ENCODE measurements at places on chromosomes 11 and 22.

DNA sequence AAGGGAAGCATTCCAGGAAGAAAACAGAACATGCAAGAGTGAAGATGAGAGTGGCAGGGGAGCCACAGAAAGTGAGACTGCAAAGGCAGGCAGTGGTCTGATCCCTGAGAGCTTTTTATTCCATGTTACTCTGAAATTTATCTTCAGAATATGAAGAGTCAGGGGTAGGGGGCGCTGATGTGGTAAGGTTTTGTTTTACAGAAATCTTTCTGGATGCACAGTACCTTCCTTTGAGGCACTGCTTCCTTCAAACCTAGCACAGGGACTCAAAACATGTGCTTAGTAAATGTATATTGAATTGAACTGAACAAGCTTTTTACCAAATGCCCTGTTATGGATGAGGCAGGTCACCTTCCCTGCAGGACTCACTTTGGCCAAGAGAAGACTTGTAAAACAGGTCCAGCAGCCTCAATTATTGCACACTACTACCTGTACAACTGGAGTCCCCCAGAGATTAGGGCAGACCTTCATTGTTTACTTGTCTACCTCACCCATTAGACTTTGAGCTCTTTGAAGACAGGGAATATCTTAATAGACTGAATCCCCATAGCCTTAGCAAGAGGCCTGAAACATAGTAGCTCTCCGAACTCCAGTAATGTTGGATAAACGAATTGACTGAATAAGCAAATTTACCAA is 2.2 kb downstream of the PAK1 start:
- DNase-seq, result no peak

- no peak for DNase-seq
Observed at GRCh38 chr11:107847184-107847583, 11.4 kb downstream of the SLC35F2 start.

- no peak for DNase-seq
Observed at GRCh38 chr22:40396882-40397281, 26.5 kb downstream of the SGSM3 start.

DNA sequence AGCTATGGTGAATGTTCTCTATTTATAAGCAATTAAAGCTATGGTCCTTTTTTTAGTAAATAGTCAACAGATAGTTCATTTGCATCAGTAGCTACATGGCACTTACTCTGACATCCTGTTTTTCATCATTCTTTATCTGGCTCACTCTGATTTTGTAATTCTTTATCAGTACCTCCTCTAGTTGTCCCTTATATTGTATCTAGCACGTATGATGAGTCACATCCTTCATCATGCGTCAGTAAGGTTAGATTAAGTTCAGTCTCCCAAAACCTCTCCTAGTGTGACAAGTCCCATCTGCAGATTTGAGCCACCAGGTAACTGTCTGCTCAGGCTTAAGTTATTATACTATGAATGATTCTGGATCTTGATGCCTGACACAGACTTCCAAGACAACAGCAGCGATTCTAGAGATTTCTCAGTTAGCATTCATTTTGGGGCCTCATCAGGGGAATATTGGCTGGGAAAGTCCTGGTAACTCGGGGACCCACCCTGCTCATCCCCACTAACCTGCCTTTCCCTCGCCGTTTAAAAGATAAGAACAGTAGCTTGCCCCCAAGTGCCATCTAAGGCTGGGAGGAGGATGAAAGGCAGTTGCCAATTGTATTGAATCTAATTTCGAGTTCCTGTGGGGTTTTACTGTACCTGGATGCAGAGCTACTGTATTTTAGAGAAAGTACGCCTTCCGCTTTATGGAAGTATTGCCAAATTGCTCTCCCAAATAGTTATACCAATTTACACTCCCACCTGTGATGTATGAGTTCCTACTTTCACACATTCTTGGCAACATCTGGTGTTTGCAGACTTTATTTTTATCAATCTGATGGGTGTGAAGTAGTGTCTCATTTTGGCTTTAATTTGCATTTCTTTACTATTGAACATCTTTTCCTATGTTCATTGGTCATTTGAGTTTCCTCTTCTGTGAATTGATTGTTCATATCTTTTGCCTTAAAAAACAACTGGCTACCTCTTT is 55.9 kb downstream of the ZC3H12C start:
- DNase-seq, result no peak

DNA sequence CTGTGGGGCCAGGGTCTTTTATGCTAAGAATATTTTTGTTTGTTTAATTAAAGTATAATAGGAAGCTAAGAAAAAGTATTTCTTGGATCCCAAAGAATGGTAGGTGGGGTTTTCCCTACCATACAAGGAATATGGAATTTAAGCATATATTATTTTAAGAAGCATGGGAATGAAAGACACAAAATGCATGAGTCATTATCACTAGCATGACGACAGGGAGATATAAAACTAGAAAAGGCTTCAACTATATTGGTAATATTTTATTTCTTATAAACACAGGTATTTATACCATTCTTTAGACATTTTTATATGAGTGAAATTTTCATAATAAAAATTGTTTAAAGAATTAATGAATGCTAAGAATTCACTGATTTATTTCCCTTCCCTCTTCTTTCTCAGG is 39.3 kb upstream of the SOX6 start:
- no peak for DNase-seq

GRCh38 chr22:22519591-22519990 is 479 bp downstream of the ZNF280A start:
- no peak for DNase-seq

GRCh38 chr22:11325767-11326166 is 4202.2 kb upstream of the OR11H1 start:
- no peak for DNase-seq

DNA sequence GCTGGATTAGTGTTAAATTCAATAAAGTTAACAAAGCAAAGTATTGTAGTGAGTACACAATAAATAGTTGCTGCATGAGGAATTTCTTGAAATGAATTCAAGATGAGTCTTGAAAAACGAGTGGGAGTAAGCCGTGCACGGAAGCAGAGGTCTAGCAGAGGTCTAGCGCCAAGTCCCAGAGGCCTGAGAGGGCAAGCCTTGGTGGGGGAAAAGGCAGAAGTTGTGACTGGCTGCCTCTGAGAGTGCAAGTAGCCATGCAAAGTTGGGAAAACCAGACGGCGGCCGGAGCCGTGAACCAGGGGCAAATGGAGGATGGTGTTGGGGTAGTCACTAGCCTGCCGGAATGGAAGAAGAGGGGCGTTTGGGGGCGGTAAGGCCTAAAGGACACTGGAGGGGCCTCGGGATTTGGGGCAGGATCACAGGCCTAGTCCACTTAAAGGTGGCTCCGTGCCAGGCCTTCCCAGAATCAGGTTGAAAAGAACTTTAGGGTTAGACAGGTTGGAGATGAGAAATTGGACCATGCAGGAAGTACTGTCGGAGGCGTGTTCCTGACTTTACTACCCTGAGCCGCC is 379 bp upstream of the SLC3A2 start:
- peak; percentile 63 for DNase-seq

DNA sequence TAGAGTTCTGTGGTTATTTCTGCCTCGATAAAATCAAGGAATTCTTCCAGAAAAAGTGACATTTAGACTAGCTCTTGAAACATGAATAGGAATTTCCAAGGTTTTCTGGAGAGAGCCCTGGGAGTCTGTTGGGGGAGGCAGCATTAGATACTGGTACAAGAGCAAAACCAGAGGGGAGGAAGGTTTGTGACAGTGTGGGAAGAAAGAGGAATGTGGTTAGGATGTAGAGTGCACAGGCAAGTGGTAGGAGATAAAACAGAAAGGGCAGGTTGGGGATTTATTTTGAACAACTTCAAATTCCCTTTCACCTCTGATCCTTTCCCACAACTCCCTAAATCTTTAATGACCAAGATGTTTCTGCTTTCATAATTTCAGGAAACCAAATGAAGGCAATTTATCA is 588.4 kb downstream of the METTL15 start:
- DNase-seq, result no peak

GRCh38 chr22:44181912-44182587 is 1.3 kb downstream of the PARVG start:
- peak; percentile 35 for DNase-seq

- DNase-seq, result no peak
Observed at GRCh38 chr11:117902001-117902845, 25.8 kb upstream of the FXYD6 start.

DNA sequence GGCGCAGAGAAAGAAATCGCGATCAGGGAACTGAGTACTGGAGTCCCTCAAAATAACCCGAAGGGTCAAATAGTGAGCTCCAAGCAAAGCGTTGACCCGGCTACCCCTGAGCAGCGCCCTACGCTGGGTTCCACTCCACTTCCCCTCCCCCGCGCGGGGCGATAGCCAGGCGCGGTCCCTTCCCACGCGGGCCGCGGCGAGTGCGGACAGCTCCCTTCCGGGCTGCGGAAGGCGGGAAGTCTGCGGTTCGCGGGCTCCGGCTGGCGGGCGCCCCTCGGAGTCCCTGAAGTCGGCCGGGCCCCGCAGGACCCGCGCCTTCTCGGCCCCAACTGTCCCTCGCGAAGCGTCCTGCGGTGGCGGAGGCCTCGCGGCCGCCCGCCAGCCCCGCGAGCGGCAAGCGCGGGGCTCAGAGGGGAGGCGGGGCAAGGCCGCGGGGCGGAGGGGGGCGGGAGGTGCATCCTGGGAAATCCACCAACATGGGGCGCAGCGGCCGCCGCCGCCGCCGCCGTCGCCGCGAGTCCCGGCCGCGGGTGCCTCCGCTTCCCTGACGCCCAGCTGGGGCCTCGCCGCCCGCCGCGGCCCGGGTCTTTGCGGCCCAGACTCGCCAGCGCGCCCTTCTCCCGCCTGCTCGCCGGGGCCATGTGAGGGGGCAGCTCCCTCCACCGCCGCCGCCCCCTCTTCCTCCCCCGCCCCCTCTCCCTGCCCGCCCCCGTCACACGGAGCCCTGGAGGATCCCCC is at the start of gene QSER1:
TSS of gene QSER1 (plus strand) at position 457 of the 738 bp plus-strand sequence. CDS start 315 bp downstream, outside the sequence.
- peak; percentile 65 for DNase-seq
